ENCODE measurements at places on chromosomes 4 and X.

- no peak for DNase-seq
These were observed 236.1 kb downstream of the QDPR start for GRCh38 chr4:17275836-17276235.

DNA sequence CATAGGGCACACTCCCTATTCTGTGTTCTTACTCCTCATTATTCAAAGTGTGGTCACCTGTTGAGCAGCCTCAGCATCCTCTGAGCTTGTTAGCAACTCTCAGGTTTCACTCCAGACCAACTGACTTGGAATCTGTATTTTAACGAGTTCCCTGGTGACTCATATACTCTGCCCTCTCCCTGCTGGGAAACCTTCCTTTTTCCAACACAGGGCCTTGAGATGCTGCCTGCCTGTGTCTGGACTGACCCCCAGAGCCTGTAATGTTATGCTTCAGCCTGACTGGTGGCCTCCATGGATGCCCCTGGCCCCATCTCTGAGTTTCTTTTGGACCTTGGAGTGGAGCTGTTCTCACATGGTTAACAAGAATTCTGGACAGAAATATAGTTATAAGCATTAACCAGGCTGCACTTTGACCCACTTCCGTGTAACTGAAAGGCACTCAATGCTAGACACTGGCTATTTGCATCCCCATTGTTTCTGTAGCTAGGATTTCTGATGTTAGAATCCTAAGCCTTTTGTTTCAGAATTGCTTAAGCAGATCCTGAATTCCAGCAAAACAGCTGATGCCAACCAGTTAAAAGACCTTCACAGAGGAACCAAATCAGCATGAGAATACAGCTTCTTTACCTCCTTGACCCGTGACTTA, 262.6 kb downstream of the STIM2 start:
- peak; percentile 41 for DNase-seq

GRCh38 chr4:147044241-147044640, 98.6 kb upstream of the TTC29 start:
- no peak for DNase-seq

DNA sequence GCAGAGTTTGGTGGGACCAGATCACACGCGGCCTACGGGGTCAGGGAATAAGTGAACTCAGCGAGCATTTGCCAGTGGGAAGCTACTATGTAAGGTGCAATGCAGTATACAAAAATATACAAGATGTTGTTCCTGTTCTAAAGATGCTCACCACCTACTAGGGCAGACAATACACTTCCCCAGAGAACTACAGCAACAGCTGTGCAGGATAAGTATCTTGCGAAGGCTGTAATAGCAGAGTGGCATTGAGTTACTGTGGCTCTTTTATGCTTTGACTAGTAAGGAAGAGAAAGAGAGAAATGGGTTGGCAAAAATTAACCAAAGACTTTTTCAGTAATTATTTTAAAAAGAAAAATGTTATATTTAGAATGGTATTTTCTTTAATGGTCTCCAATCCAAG, 61.2 kb downstream of the CDS1 start:
- no peak for DNase-seq

DNA sequence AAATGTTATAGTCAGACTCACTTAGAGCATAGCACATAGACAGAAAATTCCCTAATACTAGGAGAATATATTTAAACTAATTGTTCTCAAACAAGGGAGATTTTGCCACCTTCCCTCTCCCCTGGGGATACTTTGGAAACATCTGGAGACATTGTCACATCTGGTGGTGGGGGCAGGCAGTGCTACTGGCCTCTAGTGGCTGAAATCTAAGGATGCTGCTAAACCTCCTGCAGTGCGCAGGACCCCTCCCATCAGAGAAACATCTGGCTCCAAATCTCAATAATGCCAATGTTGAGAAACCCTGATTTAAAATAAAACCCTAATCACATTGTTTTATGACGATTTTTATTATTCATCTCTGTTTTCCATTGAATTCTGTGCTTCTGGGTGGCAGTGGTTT, 244.9 kb downstream of the FRMPD4 start:
- no peak for DNase-seq
